ENCODE measurements at places on chromosomes 4 and X.

- peak; percentile 92 for DNase-seq
Measured at GRCh38 chr4:110087070-110087708, 111.2 kb downstream of the ELOVL6 start.

GRCh38 chr4:151246742-151247141 is 30.2 kb upstream of the PRSS48 start:
- no peak for DNase-seq

- DNase-seq, result no peak
Measured at GRCh38 chrX:680062-680461, 49.5 kb downstream of the SHOX start.

- DNase-seq, result peak; percentile 29
Measured at GRCh38 chr4:173698557-173699262, 168.7 kb upstream of the HAND2 start.

DNA sequence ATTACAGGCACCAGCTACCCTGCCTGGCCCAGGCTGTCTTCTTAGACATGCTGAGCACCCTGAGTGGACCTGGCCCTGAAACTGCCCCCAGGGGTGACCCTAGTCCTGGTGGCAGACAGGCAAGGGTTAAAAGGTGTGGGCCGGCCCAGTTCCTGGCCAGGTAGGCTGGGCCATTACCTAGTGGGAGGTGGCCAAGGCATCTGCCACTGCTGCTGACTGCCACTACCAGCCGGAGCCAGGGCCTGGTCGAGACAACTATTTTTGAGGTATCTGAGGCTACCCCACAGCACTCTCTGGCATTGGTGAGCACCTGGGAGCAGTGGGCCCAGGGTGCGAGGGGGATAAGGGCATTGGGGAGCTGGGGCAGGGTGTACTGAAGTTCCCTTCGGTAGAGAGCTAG is at the start of gene CCDC120:
Gene CCDC120 (plus strand): TSS at position 206 of the 400 bp plus-strand sequence. CDS start 3,043 bp downstream, outside the sequence.
- DNase-seq, result no peak

GRCh38 chr4:100926039-100926717 is 408.4 kb upstream of the EMCN start:
- no peak for DNase-seq

GRCh38 chr4:174324725-174325124 is 41.0 kb downstream of the CEP44 start:
- DNase-seq, result peak; percentile 66

DNA sequence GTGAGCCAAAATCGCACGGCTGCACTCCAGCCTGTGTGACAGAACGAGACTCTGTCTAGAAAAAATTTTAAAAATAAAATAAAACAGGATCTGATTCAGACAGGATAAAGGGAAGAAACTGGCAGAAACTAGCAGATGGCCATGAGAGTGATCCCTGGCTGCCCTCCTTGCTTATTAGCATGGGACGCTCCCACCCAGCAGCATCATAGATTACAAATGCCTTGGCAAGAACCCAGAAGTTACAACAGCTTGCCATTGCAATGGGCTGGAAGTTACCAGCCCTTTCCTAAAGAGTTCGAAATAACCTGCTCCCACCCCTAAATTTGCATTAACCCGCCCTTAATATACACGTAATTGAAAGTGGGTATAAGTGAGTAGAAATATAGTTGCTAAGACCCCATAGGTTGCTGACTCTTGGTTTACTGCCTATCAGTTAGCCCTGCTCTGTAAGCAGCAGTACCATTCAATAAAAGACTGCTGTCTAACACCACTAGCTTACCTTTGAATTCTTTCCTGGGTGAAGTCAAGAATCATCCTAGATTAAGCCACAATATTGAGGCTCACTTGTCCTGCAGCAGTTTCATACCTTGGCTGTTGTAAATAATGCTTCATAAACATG is 9.1 kb upstream of the XAGE2 start:
- DNase-seq, result no peak

GRCh38 chrX:155094468-155095061 is 23.3 kb downstream of the BRCC3 start:
- peak; percentile 12 for DNase-seq

DNA sequence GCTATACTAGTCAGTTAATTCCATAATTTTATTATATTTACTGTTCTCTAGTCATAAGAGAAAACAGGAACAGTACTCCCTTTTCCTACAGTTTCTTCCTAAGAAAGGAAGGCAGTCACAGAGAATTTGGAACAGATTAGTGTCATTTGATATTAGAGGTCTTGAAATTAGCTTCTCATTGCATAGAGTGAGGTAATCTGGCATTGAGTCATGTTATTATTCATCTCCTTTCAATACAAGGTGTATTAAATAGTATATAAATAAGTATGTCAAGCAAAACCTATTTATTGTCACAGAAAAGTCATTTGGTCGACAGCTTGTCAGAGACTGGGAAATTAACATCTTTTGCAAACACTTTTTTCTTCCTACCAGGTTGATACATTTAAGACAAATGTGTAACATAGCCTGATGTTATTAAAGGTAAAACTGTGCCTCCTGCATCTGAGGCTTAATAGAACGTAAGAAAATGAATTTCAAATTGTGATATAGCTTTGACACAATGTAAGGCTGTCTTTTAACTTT is 753.1 kb upstream of the FRG1 start:
- DNase-seq, result no peak

DNA sequence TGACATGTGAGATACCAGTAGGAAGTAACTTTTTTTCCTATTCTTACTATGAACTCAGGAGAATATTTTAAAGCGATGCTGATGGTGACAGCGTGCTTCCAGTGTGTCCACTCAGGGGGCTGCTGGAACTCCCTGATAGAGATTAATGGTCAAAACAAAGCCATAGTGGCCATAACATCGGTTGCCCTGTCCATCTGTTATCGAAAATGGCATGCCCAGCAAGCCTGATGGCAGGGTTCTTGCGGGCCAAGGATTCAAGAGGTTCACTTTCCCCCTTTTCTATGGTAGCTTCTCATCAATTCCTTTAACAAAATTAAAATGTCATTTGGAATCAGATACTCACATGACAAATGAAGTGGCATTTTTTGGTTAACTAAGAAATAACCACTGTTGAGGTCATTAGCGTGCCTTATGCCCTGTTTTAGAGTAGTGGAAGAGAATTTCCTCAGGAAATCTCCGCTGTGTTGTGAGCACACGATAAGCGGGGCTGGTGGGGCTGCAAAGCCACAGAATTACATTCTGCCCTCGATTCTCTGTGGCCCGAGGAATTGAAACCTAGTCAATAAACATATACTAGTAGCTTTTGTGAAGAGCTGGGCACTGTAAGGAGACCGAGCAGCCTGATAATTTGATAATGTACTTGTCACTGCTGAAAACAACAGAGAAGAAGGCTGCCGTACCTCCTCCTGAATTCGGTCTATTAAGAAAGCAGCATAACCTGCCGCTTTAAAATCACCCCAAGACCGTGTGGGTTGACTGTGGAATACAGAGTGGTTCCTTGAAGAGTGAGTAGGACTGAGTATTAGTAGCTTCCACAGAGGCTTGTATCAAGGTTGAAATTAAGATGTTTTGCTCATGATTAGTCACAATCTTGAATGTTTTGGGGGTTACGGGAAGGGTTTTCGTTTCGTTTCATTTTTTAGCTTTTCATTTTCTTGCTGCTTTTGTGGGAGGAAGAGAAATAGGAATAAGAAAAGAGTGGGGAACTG is 46.7 kb downstream of the PTCHD1 start:
- DNase-seq, result no peak

DNA sequence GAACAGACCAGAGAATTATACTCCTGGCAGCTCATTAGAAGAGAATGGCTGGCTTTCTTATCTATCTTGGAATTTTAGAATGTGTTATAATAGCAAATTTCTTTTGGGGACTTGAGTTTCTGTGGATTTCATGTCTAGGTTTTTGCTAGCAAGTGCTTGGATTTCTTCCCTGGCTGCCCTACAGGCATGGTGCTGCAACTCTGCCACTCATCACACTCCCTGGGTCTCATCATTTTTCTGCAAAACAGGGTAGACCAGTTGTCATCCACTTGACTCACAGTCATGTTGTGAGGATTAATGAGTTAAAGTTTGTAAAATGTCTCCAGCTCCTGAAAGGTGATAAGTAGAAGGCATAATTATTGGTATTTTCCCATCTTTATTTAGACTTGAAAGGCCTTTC is 60.7 kb upstream of the LCORL start:
- DNase-seq, result no peak

DNA sequence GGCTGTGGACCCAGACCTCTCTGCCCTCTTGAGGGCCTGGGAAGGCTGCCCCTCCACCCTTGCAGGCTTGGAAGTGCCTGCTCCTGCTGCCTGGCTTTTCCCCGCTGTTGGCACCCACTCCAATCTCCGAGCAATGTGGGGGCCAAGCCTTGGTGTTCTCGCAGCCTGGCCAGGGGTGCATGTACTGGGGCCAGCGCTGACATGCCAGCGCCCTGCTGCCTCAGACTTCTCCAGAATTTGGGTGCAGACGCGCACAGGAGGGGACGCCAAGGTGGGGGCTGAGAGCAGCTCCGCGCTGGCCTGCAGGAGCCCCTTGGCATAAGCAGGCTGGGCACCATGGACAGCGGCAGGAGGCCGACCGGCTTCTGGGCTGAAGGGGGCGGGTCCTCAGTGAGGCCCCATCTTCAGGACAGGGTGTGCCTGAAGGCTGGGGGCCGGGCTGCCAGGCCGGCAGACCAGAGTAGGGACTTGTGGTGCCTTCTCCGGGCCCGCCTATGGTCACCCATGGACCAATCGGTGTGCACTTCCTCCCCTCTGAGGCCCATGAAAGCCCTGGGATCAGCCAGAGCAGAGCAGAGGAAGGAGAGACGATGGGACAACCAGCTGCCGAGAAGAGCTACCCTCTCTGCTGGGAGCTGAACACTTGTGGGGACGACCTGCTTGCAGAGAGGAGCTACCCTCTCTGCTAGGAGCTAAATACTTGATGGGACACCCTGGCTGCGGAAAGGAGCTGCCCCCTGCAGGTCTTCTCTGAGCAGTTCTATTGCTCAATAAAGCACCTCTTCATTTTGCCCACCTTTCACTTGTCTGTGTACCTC is 118.3 kb downstream of the DNAAF6 start:
- peak; percentile 12 for DNase-seq

- DNase-seq, result no peak
Measured at GRCh38 chr4:8697826-8698225, 105.3 kb downstream of the CPZ start.

GRCh38 chr4:123661080-123661737 is 264.6 kb downstream of the SPRY1 start:
- peak; percentile 59 for DNase-seq

DNA sequence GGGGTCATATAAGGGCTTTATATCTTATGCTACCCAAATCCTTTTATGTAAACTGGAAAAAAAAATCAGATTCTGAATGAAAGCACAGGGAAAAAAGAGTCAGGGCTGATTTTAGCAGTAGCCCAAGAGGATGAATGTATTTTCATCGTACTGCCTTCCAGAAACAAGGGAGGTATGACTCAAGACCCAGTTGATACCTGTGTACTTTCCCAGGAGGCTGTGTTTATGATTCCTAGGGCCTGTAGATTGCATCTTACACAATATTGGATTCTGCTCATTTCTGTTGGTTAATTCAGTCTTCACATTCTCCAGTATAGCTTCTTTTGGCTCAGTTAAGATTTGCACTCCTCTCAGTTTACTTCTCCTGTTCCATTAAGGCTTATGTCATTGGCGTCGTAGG is 127.9 kb upstream of the LIMCH1 start:
- no peak for DNase-seq

DNA sequence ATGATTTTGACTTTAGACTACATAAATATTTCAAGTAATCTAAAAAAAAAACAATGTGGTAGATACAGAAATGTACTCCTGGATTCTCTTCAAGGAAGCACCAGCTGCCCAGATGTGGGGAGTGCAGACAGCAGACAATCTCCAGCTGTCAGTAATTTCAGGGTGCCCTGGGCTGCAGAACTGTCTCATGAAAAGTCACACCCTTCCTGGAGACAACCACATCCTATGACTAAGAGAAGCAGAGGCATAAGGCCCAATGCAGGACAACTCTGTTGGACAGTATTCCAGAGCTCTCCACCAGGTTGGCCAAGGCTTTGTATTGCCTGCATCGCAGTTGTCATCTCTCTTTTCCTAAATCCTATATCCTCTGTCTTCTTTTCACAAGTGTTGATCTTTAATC is 34.4 kb upstream of the BLTP1 start:
- peak; percentile 51 for DNase-seq

DNA sequence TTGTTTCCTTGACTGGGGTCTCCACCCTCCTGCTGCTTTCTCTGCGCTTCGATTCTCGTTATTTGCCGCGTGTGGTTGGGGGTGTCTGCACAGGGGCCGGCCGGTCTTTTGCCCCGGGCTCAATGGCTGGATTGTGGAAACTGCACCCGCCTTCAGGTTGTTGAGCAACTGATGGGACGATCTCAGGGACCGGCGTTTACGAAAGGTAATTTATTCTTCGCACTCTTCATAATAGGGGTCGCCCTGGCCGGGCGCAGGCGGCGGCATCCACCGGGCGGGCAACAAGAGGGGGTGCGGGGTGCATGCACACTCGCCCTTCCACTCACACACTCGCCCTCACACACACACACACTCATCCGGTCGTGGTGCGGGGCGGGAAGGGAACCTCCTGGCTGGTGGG is 1.4 kb downstream of the ADGRL3 start:
- no peak for DNase-seq

DNA sequence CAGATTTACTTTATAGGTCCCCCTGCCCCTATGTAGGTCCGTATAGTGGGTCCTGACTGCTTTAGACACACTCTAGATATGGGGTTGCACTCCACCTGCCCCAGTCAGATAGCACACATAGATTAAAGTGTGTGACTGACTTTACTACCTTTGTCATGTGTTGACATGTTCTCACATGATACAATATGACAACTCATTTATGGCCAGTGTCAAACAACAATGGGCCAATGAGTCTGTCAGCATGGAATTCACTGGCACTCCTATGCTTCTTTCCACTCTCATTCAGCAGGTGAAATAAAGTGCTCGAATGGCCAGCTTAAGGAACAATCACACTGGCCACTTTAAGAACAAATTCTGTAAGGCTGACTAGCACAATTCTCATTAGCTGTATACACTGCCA is 23.8 kb upstream of the FMR1NB start:
- no peak for DNase-seq

DNA sequence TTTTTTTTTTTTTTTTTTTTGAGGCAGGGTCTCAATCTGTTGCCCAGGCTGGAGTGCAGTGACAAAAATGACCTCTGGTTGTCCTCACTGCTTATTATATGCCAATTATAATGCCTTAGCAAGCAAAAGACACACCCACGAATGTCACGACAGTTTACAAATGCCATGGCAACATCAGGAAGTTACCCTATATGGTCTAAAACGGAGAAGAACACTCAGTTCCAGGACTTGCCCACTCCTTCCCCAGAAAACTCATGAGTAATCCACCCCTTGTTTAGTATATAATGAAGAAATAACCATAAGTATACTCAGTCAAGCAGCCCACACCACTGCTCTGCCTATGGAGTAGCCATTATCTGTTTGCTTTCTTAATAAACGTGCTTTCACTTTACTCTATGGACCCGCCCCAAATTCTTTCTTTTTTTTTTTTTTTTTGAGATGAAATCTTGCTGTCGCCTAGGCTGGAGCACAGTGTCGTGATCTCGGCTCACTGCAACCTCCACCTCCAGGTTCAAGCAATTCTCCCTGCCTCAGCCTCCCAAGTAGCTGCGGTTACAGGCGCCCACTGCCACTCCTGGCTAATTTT is 106.2 kb downstream of the SMIM20 start:
- DNase-seq, result peak; percentile 39
